NCI-H1417 treated with DMSO at 0.1 percent for 48 hours (cell line): ENCODE measurements at places on chromosomes 5 and 9.

GRCh38 chr9:115264313-115264712, 146.4 kb upstream of the TNC start:
- no peak for DNase-seq

GRCh38 chr9:126499005-126499910, 114.5 kb upstream of the LMX1B start:
- DNase-seq: no peak

DNA sequence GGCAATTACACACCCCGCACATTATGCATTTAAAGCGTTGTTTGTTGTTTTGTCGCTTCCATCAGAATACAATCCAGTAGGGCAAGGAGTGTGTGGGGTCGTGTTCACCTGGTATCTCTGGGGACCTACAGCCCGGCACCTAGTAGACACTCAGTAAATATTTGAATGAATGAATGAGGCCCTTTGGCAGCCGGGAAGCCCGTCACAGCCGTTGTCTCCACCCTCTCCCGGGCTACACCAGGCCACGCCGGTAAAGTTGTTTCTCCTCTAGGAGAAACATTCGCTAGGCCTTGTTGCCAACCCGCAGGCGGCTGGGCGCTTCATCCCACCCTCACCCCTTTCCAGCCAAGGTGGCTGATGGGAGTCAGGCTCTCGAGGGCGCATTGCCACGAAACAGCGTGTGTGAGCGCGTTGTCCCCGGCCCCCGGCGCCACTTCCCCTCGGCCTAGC, 876 bp upstream of the JAK2 start:
- no peak for DNase-seq

DNA sequence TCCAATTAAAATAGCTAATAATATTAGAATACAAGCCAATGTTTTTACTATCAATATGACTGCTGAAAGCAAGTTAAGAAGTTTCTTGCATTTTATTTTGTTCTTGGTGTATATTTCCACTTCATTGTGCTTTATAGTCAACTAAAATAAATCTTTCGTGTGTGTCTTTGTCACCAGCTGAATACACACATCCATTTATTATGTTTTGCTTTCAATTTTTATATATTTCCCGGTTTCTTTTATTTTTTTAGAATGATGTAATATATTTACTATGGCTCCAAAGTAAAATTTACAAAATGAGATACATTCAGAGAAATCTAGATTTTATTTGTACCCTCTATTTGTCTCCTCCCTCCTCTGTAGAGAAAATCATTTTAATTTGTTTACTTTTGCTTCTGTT, 495.9 kb upstream of the PAPPA start:
- DNase-seq: no peak

DNA sequence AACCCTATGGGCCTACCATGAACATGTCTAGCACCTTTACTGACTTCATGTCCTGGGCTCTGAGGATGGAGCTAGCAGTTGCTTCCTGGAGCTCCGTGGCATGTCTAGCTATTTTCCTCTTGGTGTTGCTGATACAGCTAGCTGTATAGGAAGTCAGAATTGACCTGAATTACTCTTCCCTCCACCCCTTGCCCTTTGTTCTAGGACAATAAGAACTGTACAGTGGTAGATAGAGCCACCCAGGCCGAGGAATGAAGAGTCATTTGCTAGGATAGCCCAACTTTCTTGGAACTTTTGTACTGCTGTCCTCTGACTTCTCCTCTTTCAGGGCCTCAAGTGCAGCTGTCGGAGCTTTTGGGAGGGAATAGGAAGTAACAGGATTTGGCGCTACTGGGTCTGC, 109.9 kb upstream of the RUSC2 start:
- DNase-seq: no peak

- DNase-seq: no peak
These were observed 533.4 kb downstream of the PDE4D start for GRCh38 chr5:59360130-59360555.

DNA sequence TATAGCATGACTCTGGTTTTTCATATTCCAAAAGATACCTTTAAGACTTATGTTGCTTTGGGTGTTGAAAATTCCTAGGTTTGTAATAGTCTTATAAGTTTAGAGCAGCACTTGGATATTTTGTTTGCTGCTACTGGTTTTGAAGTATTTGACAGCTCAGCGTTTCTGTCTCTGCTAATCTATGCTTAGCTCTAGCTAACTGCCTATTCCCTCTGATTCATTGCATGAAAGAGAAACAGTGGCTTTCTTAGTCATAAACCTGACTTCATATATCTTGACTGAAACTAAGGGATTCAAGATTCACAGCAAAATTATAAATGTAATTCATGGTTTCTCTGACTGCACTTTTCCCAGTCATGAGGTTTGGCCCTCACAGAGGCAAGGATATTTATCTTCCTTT, 35.6 kb upstream of the ANXA1 start:
- no peak for DNase-seq

DNA sequence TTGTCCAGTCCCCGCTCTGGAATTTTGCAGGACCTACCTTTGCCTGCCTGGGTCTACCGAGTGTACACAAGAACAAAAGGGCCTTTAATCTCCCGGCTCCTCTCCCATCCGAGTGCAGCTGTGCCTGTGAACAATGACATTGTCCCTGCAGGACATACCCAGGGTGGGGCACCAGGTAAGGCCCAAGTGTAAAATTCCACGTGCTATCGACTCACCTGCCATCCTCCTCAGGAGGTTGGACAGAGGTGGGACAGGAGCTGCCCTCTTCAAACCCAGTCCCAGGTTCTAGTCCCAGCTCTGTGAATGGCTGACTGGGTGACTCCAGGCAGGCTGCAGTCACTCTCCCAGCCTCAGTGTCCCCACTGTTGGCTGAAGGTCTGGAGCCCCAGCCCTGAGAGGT, 159.6 kb upstream of the ALDH1B1 start:
- DNase-seq: no peak

DNA sequence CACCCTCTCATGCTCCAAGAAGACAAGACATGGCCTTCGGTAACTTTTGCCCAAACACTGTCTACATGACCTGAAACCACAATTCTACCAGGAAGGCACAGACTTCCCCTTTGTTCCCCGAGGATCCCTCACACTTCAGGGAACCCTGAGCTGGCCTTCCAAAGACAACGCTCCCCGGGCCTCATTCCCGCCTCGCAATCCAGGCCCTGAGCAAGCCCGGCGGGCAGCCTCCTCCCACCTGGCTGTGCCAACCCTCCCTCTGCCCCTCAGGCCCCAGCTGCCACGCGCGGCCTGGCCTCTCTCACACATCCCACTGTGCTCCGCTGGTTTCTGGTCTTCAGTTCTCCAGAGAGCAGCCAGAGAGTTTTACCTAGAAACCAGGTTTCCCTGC, 7.3 kb downstream of the QSOX2 start:
- DNase-seq: no peak

GRCh38 chr9:126974594-126974993, 60.0 kb downstream of the RALGPS1 start:
- DNase-seq: no peak

- no peak for DNase-seq
These were observed 183.3 kb upstream of the DMAC1 start for GRCh38 chr9:7982907-7983306.

DNA sequence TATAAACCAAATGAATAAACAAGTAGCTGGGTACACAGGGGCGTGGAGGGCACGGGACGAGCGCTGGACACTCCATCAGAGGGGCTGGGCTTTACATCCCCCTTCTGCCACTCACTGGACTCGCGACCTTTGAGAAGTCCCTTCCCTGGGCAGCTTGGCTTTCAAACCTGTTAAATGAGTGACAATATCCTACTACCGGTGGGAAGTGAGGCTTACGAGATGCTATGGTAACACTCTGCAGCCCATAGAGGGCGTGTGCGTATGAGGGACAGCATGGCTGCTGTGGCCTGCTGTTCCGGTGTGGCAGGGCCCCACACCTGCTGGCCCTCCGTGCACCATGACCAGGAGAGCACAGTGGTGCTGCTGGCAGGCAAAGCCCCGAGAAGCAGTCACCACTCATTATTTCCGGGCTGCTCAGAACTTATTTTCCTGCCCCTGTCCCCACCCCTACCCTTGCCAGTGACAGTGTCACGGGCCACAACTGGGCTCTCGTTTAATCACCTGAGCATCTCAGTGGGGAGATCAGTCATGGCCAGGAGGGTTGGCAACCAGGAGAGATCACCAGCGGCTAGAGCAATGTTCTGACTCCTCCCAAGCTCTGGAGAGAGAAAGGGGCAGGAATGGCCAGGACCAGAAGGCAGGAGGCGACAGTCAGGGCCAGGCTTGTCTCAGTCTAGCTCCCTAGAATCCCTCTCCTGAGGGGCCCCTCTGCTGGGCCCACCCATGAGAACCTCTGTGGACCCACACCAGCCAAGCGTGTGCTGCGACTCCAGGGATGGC, 10.5 kb downstream of the CLTB start:
- no peak for DNase-seq
